H9 (cell line): ENCODE measurements at places on chromosomes 12 and 14. TPM values are rescaled to one million over a fixed set of nuclear protein-coding genes. Genes with fewer than 3 reads are reported as not detected.

- no peaks in the 10 kb centered on the region for H3K27me3 ChIP-seq
- no peak overlapping the region for H3K27ac ChIP-seq
- no peak for DNase-seq
- H3K4me1 ChIP-seq: no peaks in the 10 kb centered on the region
Measured at GRCh38 chr14:81018251-81018650, 62.8 kb downstream of the TSHR start.

Gene KLRC4
- not detected in 2 replicates for total RNA-seq

GRCh38 chr12:531951-532585 lies 72.3 kb downstream of the B4GALNT3 start:
- peaks cover 2% of the 10 kb centered on the region; the same call in 1 of the 2 replicates for H3K4me1 ChIP-seq
- DNase-seq: no peak
- H3K36me3 ChIP-seq: peaks cover 20% of the 10 kb centered on the region
- H3K27me3 ChIP-seq: no peaks in the 10 kb centered on the region
- no peak overlapping the region for H3K27ac ChIP-seq

DNA sequence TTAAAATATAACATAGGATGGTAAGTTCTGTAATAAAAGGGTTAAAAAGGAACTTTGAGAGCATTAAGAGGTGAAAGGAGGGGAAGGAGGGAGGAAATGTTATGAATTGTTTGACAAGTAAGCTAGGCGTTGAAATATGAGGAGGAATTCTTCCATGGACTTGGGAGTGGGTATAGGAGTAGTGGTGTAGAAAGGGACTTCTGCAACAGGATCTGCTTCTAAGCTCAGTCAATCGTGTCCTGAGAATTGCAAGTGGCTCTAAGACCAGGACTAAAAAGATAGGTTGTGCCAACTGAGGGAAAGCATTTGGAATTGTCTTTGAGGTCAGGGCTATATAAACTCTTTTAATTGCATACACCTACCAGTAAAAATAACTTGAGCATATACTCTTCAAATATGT lies 74.1 kb upstream of the SLC38A2 start:
- no peak overlapping the region for H3K27ac ChIP-seq
- no peaks in the 10 kb centered on the region for H3K27me3 ChIP-seq
- DNase-seq: no peak
- peaks cover 4% of the 10 kb centered on the region; the same call in 1 of the 2 replicates for H3K4me1 ChIP-seq
- H3K4me3 ChIP-seq: no peak overlapping the region

Gene TMEM229B
- 0.22 and 0.24 TPM in 2 replicates for total RNA-seq

DNA sequence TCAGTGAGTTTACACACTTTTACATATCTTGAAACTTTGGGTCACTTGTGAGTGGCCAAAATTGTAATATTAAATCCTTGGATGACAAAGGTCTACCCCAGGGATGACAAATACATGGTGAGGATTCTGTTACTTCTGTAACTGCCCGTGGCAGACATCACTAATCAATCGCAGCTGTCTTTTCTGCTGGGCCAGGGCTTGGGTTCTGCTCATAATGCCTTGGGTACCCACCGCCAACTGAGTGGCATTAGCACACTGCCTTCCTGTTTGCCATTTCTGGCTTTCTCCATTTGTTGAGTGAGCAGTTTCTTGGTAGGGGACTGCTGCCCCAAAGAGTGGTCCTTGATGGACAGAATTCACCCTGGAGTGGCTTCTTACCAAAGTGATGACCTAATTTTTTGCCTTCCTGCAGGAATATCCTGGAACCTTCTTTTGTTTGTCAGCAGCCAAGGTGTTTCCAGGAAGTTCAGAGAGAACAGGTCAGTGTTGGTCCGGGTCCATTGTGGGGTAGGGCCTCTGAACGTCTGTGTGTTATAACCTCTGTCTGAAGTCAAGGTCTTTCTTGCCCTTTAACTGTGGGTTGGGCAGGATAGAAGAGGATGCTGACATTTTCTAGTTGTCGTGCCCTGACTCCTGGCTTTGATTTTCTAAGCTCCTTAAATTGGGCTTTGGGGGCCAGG lies 6.2 kb downstream of the TSPAN9 start:
- H3K4me1 ChIP-seq: peaks cover 5% of the 10 kb centered on the region; the same call in 1 of the 2 replicates
- H3K27me3 ChIP-seq: no peaks in the 10 kb centered on the region
- no peak for DNase-seq
- peaks cover 11% of the 10 kb centered on the region for H3K36me3 ChIP-seq

Gene B3GNT4
- 0.92 and 1.0 TPM in 2 replicates for total RNA-seq

DNA sequence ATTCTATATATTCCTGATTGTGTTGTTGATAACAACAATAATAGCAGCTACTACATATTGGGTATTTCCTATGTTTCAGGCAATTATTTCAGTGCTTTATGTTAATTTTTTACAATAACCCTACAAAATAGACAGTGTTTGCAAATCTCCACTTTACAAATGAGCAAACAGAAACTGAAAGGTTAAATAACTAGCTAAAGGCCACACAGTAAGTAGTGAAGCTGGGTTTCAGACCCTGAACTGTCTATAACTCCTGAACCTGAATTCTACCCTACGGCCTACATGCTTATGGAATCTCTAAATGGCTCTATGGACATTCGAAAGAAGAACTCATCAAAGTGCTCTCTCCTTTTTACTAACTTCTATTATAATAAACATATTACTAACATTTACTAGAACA lies 19.7 kb upstream of the NUDT4 start:
- no peak overlapping the region for H3K27ac ChIP-seq
- no peaks in the 10 kb centered on the region for H3K27me3 ChIP-seq
- H3K4me1 ChIP-seq: no peaks in the 10 kb centered on the region; the same call in 1 of the 2 replicates
- H3K36me3 ChIP-seq: no peaks in the 10 kb centered on the region
- no peak for DNase-seq
- no peak overlapping the region for H3K4me3 ChIP-seq

DNA sequence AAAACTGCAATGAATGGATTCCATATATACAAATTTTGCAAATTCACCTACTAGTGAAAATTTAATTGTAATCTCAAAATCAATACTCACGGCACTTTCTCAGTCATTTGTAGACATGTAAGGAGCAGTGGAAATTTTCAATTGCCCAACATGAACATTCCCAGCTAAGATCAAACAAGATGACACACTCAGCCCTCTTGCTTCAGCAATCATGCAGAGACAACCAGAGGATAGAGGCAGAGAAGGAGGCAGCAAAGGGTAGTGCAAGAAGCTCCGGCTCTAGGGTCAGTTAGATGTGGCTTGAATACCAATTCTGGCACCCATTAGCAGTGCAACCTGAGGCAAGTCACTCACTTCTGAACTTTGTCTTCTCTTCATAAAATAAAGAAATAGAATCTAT lies 91.5 kb upstream of the SLC35F4 start:
- H3K27ac ChIP-seq: no peak overlapping the region
- H3K36me3 ChIP-seq: peaks cover 7% of the 10 kb centered on the region; the same call in 1 of the 2 replicates
- no peaks in the 10 kb centered on the region for H3K27me3 ChIP-seq
- no peak overlapping the region for H3K4me3 ChIP-seq

GRCh38 chr14:57981817-57982560 lies 116.1 kb upstream of the SLC35F4 start:
- DNase-seq: no peak
- H3K27me3 ChIP-seq: no peaks in the 10 kb centered on the region
- no peak overlapping the region for H3K4me3 ChIP-seq
- no peaks in the 10 kb centered on the region for H3K36me3 ChIP-seq

GRCh38 chr14:93105362-93105761 lies 10.4 kb downstream of the ITPK1 start:
- no peaks in the 10 kb centered on the region for H3K36me3 ChIP-seq
- H3K4me1 ChIP-seq: peaks cover 4% of the 10 kb centered on the region; the same call in 1 of the 2 replicates
- no peak overlapping the region for H3K4me3 ChIP-seq
- no peaks in the 10 kb centered on the region for H3K27me3 ChIP-seq
- no peak overlapping the region for H3K27ac ChIP-seq

Gene MYH7
- not detected in 2 replicates for total RNA-seq

GRCh38 chr12:62250671-62251608 lies 9.3 kb upstream of the USP15 start:
- H3K4me3 ChIP-seq: no peak overlapping the region
- no peaks in the 10 kb centered on the region for H3K36me3 ChIP-seq
- no peaks in the 10 kb centered on the region for H3K4me1 ChIP-seq
- no peak overlapping the region for H3K27ac ChIP-seq
- no peak for DNase-seq

Gene VRTN
- total RNA-seq: 104 and 105 TPM in 2 replicates

- 0 out of 2 replicates have a peak, but pooled peaks cover 3% of the 10 kb centered on the region for H3K4me1 ChIP-seq
- H3K4me3 ChIP-seq: no peak overlapping the region
- no peaks in the 10 kb centered on the region for H3K27me3 ChIP-seq
- H3K36me3 ChIP-seq: peaks cover 36% of the 10 kb centered on the region
- H3K27ac ChIP-seq: no peak overlapping the region
Measured at GRCh38 chr12:71607494-71608330, 55.9 kb downstream of the ZFC3H1 start.

GRCh38 chr14:67733616-67734015 lies 31.9 kb downstream of the RDH12 start:
- no peak overlapping the region for H3K27ac ChIP-seq
- no peaks in the 10 kb centered on the region for H3K4me1 ChIP-seq
- no peaks in the 10 kb centered on the region; the same call in 2 of the 3 replicates for H3K36me3 ChIP-seq
- no peak overlapping the region for H3K4me3 ChIP-seq
- no peaks in the 10 kb centered on the region for H3K27me3 ChIP-seq
- DNase-seq: no peak

Gene JPH4
- total RNA-seq: 6.7 and 6.8 TPM in 2 replicates

GRCh38 chr12:24705741-24706358 lies 243.1 kb downstream of the BCAT1 start:
- no peaks in the 10 kb centered on the region for H3K4me1 ChIP-seq
- no peaks in the 10 kb centered on the region for H3K27me3 ChIP-seq
- no peak for DNase-seq
- H3K27ac ChIP-seq: no peak overlapping the region
- no peak overlapping the region for H3K4me3 ChIP-seq

Gene SFSWAP
- total RNA-seq: 44.2 and 48.1 TPM in 2 replicates

DNA sequence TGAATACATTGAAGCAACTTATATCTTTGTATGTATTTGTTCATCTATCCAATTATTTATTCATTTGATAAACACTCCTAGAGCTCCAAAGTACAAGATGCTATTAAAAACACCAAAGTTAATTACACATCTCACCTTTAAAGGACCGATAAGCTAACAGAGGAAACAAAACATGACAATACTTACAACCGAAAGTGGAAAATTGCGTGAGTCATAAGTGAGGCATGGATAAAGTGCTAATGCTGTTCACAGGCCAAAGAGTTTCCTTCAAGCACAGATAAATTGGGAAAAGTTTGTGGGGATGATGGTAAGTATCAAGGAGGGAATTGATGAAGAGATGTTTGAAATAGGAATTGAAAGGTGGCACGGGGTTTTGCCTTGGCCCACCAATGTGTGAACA lies 172.8 kb upstream of the KITLG start:
- no peaks in the 10 kb centered on the region for H3K27me3 ChIP-seq
- H3K36me3 ChIP-seq: no peaks in the 10 kb centered on the region
- H3K4me1 ChIP-seq: no peaks in the 10 kb centered on the region
- H3K4me3 ChIP-seq: no peak overlapping the region

DNA sequence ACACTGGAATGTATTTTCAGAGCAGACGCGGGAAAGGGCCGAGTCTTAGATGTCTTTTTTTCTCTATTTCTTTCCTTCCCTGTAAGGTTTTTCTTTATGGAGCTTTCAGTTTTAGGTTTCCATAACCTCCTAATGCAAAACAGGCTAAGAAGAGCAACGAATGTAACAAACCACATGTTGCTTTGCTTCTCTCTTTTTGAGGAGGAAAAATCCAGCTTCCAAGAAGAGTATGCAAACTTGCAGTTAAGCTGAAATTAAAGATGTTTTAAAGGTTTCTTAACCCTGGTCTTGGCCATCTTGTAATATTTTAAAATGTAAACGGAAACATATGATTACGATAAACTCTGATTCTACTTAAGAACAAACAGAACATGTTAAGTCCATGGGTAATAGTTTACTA lies 86.9 kb downstream of the PRICKLE1 start:
- H3K27me3 ChIP-seq: no peaks in the 10 kb centered on the region
- no peak overlapping the region for H3K4me3 ChIP-seq
- H3K4me1 ChIP-seq: no peaks in the 10 kb centered on the region
- no peaks in the 10 kb centered on the region for H3K36me3 ChIP-seq
- H3K27ac ChIP-seq: no peak overlapping the region

Gene STX2
- 16.8 and 19.4 TPM in 2 replicates for total RNA-seq

Gene CNTN1
- 5.4 and 6.5 TPM in 2 replicates for total RNA-seq

Gene SRGAP1
- total RNA-seq: 3.4 and 4.8 TPM in 2 replicates

- H3K36me3 ChIP-seq: peaks cover 4% of the 10 kb centered on the region; the same call in 2 of the 3 replicates
- no peaks in the 10 kb centered on the region for H3K27me3 ChIP-seq
- DNase-seq: no peak
- no peak overlapping the region for H3K4me3 ChIP-seq
- H3K4me1 ChIP-seq: no peaks in the 10 kb centered on the region
Measured at GRCh38 chr12:12239127-12239526, 27.7 kb downstream of the LRP6 start.

- no peak overlapping the region for H3K27ac ChIP-seq
- H3K4me3 ChIP-seq: no peak overlapping the region
- no peaks in the 10 kb centered on the region for H3K36me3 ChIP-seq
- DNase-seq: no peak
Measured at GRCh38 chr12:89663577-89664357, 44.9 kb downstream of the ATP2B1 start.

Gene DERA
- 20.5 and 20.9 TPM in 2 replicates for total RNA-seq

DNA sequence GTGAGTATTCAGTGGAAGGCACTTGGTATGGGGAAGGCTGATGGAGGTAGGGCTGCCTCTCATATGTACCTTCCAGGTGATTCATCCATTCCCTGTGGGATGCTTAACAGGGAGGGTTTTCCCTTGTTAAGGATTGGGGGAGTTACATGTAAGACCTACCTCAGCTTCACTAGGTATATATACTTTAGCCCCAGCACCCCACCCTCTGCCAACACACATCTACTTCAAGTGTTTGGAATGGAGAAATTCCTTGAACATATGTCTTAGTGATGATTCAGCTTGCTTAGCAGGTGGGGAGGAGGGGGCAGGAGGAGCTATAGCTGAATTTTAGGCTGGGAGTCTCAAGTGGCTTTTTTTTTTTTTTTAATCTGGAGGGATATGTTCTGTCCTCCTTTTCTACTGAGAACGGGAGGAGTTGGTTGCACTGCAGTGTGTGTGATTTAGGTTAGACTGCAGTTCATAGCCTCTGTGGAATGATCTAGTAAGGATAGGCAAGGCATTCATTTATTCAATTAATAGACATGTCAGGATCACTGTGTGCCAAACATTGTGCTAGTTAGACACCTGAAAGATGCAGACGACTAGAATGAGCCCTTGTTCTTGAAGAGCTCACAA lies 1.7 kb downstream of the PIP4K2C start:
- peak overlapping the region; percentile 93 for H3K4me3 ChIP-seq
- peaks cover 12% of the 10 kb centered on the region for H3K36me3 ChIP-seq
- H3K27me3 ChIP-seq: no peaks in the 10 kb centered on the region

- DNase-seq: no peak
- H3K36me3 ChIP-seq: no peaks in the 10 kb centered on the region; the same call in 1 of the 2 replicates
- H3K27ac ChIP-seq: no peak overlapping the region
- H3K4me3 ChIP-seq: no peak overlapping the region
- H3K4me1 ChIP-seq: no peaks in the 10 kb centered on the region
- no peaks in the 10 kb centered on the region for H3K27me3 ChIP-seq
Measured at GRCh38 chr12:76533331-76533730, 26.2 kb downstream of the OSBPL8 start.

- H3K27me3 ChIP-seq: no peaks in the 10 kb centered on the region
- no peaks in the 10 kb centered on the region; the same call in 1 of the 2 replicates for H3K4me1 ChIP-seq
- no peak for DNase-seq
- no peak overlapping the region for H3K4me3 ChIP-seq
- H3K36me3 ChIP-seq: no peaks in the 10 kb centered on the region
Measured at GRCh38 chr12:49716553-49716952, 9.3 kb upstream of the FMNL3 start.
